ENCODE measurements at places on chromosomes 7 and 10.

DNA sequence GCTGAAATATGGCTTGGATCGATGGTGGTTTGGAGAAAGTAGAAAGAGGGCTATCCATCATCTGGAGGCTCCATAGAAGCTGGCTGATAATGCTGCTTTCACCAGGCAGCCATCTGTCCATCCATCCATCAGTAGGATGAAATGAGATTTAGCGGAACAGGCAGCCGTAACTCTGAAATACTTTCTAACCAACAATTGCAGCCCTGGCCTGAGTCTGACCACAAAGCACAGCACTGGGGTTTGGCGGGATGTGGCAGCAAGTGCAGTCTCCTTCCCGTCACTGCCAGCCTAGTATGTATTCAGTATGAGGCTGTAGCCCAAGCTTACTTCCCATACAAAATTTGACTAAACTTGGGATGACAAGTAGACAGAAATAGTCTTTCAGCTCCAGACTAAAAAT is 38.0 kb downstream of the R3HCC1L start:
- no peak for DNase-seq

GRCh38 chr7:138934861-138935260 is 46.3 kb downstream of the KIAA1549 start:
- no peak for DNase-seq

GRCh38 chr7:80637911-80638765 is at the start of gene CD36:
Gene CD36, plus strand, starts transcription at chr7:80638642. Its CDS starts 8,099 bp downstream, at chr7:80646741.
- no peak for DNase-seq

- no peak for DNase-seq
These were observed 28.8 kb upstream of the CCNJ start for GRCh38 chr10:96014473-96015102.

DNA sequence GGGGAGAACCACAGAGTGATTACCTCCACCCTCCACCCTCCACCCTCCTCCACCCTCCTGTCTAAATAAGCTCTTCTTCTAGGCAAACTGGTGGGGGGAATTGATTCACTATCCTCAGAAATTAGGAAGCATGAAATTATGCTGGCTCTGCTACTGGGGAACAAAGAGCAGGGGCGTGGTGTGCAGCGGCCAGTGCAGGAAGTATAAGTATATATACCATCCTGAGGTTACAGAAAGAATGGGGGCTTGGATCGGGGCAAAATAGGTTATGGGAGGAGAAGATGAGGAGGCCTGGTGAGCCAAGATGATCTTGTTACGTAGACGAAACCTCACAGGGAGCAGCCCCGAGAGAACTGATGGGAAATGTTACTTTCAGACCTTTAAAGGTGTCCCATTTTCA is 49.1 kb downstream of the SYPL1 start:
- no peak for DNase-seq

DNA sequence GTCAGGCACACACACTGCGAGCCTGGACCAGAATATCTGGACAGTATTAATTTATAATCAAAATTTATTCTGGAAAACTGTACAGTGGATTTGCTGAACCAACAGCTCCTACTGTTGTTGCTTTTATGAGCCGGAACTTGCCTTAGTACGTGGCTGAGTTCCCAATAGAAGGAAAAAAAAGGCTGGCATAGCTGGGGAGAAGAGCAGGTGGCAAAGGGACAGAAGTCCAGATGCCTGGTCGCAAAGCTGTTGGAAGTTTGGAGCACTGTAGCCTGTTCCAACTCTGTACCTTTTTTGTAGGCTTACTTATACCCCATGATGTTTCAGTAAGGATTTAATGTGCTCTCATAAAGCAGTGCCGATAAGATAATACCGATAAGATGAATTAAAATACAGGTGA is 333.8 kb downstream of the ABCA13 start:
- no peak for DNase-seq

DNA sequence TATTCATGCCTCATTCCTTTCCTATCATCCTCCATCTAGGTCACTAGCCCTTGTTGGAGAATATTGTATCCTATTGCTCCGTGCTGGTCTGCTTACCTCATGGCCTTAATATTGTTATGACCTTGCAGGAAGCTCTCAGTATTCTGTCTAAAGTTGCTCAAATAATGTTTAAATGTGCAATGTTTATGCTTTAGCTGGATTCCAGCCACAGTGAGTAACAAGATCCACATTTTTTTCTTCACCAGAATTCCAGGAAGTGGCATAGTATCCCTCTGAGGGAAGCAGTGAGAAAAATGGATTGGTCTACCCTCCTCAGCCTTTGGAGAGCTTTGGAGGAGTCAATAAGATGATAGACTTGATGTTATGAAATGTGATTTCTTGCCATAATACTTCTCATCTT is 402.6 kb downstream of the NRG3 start:
- no peak for DNase-seq

- DNase-seq: no peak
These were observed 163.7 kb downstream of the DIP2C start for GRCh38 chr10:525565-526315.

DNA sequence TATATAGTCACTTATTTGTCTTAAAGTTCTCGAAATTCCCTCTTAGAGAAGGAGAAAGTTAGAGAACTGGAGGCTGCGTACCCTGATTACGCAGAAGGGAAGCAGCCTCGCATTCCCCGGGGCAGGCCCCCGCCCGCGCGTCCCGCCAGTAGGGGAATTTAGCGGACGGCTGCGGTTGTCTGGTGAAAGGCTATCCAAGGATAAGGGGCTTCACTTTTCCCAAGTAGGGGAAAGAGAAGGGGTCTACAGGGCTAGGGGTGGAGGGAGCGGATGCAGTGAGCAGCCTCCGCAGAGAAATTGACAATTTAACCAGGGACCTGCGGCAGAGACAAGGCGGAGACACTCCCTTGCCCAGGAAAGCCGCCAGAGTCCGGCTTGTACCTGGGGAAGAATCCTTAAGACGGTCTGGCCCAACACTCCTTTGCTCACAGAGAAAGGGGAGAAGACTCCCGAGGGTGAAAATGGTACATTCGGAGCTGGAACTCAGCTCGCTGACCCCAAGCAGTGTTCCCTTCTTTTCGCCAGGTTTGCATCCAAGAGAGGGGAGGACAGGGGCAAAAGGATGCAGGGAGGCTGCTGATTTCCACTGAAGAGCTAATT is 994 bp upstream of the MAGI2 start:
- no peak for DNase-seq

DNA sequence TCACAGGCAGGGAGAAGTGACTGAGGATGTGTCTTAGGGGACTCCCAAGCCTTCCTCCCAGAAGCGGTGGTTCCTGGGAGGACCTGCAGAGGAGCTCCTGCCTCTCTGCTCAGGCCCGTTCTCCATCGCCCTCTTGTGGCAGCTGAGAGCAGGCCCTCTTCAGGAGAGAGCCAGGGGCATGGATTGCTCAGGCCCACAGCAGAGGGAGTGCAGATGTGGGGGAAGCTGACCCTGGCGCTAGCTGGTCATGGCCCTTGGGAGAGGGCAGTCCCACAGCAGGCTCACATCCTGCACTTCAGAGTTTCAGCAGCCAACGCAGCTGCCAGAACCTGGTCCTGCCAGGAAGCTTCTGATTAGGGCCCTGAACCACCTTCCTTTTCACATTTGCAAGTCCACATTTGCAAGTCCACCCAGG is 94.8 kb upstream of the TARP start:
- peak; percentile 61 for DNase-seq

- no peak for DNase-seq
These were observed 20.3 kb upstream of the WNT8B start for GRCh38 chr10:100442548-100442947.

DNA sequence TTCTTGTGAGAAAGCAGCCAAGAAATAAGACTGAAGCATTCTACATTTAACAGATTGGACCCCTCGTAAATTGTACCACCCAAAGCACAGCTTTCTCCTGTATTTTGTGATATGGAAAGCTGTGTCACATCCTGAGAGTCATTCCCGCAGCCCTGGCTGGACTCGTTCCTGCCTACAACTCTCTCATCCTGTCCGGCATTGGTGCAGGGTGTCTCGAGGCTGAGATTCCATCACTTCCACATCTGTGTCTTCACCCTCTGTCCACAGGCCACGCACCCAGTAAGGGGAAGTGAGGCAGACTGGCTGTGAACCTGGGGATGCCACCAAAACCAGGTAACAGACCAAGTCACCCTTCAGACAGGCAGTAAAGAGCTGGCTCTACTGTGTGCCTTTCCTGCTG is 146.2 kb upstream of the KLF6 start:
- DNase-seq: no peak

DNA sequence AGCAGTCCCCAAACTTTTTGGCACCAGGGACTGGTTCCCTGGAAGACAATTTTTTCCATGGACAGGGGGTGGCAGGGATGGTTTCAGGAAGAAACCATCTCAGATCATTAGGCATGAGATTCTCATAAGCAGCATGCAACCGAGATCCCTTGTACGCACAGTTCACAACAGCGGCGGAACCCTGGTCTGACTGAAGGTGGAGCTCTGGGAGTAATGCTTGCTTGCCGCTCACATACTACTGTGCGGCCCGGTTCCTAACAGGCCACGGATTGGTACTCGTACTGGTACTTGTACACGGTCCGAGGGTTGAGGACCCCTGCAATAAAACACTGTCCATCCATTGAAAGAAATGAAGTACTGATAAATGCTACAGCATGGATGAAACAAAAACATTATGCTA is 32.8 kb downstream of the MKRN1 start:
- DNase-seq: no peak

DNA sequence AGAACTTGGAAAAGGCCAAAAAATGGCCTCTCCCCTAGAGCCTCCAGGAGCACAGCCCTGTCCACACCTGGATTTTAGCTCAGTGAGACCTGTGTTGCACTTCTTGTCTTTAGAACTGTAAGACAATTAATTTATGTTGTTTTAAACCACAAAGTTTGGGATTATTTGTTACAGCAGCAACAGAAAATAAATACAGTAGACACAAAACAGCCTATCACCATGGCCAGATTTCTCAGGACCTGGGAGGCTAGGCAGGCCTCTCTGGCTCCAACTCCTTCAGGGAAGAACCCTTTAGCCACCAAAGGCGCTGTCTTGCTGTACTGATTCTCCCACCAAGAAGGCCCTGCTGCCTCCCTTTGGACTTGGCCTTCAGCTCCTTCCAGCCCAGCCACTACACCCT is 54.1 kb upstream of the PSAP start:
- DNase-seq: no peak

DNA sequence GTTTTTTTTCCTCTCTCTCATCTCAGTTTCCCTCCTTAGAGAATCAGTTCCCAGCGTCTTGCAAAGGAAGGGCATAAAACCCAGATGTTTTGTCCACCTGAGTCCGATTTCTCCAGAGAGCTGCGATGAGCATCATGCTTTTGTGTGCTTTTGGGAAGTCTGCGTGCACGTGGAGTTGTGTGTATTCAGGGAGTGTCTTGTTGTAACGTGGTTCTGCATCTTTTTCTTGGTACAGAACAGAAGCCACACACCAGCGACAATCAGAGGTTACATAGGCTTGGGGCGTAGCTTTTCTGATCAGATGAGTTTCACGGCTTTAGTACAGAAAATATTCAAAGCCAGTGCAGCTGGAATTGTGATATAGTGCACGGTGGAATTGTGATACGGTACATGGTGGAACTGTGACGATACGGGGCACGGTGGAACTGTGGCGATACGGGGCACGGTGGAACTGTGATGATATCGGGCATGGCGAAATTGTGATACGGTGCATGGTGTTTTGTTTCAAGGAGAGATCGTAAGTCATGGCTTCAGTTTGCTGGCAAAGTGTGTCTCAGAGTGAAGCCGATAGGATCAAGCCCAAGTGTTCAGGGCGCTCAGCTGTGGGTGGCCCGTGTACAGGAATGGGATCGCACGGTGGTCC is 32.8 kb downstream of the FOXK1 start:
- no peak for DNase-seq

GRCh38 chr10:42781893-42782445 is 626 bp upstream of the BMS1 start:
- no peak for DNase-seq

DNA sequence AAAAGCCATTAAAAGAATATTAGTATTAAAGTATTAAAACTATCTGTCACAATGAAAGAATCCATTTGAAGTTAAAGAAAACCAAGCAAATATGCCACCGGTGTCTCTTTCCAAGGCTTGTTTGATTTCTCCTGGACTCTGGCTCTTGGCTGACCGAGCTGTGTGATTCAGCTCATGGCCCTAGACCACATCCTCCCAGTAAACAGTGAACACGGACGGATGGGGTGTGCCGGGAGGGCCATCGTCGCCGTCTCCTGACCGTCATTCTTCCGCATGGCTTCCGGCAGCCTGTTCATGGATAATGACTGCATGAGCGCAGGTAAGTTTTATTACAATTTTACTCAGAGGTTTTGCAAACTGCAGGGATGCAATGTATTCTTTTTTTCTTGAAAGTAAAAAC is 218.5 kb downstream of the DNAJB6 start:
- DNase-seq: no peak

Measured in activated CD4-positive, alpha-beta T cell treated with anti-CD3 and anti-CD28 coated beads for 1 hour (primary cell).